Hepatocyte (in vitro differentiated cells): ENCODE measurements at places on chromosomes 13 and 19. TPM values are rescaled to one million over a fixed set of nuclear protein-coding genes. Genes with fewer than 3 reads are reported as not detected.

GRCh38 chr13:33285420-33286124 lies at the start of gene STARD13:
TSS of gene STARD13 (minus strand) at chr13:33285755. CDS start at chr13:33285638, 117 bp downstream.
- peaks cover 19% of the 10 kb centered on the region for H3K4me1 ChIP-seq
- H3K27ac ChIP-seq = peak within 1 kb of the TSS; percentile 93
- H3K4me3 ChIP-seq = peak within 1 kb of the TSS; percentile 39
- no peaks in the 10 kb centered on the region for H3K27me3 ChIP-seq
- DNase-seq = peak; percentile 96
- H3K36me3 ChIP-seq = no peaks in the 10 kb centered on the region

The KLK14 gene
- 0.13 TPM in 1 of 2 replicates, not detected in the other for total RNA-seq

The SLC7A9 gene
- total RNA-seq = 9.6 and 11.9 TPM in 2 replicates

- no peak overlapping the region for H3K27ac ChIP-seq
- H3K4me1 ChIP-seq = no peaks in the 10 kb centered on the region
- H3K4me3 ChIP-seq = no peak overlapping the region
- DNase-seq = no peak
Observed at GRCh38 chr13:104769545-104769944, 1703.3 kb upstream of the SLC10A2 start.

- DNase-seq = no peak
- H3K36me3 ChIP-seq = no peaks in the 10 kb centered on the region
- H3K4me3 ChIP-seq = no peak overlapping the region
- H3K27ac ChIP-seq = no peak overlapping the region
- no peaks in the 10 kb centered on the region for H3K27me3 ChIP-seq
Observed at GRCh38 chr13:43401361-43401760, 378.0 kb downstream of the DNAJC15 start.

The VSTM2B gene
- total RNA-seq = 0.47 and 1.2 TPM in 2 replicates

DNA sequence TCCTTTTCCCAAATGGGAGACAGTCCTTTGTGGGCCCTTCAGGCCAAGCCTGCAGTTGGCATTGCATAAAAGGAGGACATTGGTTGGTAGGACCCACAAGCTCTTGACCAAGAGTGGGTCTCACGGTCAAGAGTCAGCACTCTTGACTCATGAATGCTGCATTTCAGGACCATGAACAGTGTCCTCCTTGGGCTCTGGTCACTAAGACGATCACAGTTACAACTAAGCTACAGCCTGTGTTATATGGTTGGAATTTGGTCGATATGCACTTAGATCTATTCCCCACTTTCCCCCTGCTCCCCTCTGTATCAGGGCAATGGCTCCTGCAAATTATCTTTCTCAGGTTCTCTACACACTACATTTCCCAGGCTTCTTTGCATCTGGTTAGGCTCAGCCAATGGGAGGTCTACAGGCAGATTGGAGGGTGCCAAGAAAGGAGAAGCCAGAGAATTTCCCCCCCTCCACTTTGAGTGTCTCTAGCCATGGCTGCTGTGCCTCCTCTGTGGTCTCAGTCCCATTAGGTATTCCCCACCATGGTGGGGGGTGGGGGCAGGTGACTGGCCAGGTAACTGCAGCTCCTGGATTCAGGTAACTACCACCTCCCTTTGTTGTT lies 3.1 kb upstream of the OLFM2 start:
- no peak overlapping the region for H3K4me3 ChIP-seq
- no peak for DNase-seq

- H3K4me1 ChIP-seq = no peaks in the 10 kb centered on the region
- no peak overlapping the region for H3K4me3 ChIP-seq
- no peaks in the 10 kb centered on the region for H3K27me3 ChIP-seq
- no peak for DNase-seq
- no peaks in the 10 kb centered on the region for H3K36me3 ChIP-seq
Observed at GRCh38 chr13:32340914-32341313, 25.6 kb downstream of the BRCA2 start.

GRCh38 chr13:27406178-27406939 lies 18.1 kb upstream of the GTF3A start:
- H3K4me3 ChIP-seq = no peak overlapping the region
- DNase-seq = peak; percentile 48
- H3K36me3 ChIP-seq = no peaks in the 10 kb centered on the region
- peaks cover 33% of the 10 kb centered on the region for H3K4me1 ChIP-seq

DNA sequence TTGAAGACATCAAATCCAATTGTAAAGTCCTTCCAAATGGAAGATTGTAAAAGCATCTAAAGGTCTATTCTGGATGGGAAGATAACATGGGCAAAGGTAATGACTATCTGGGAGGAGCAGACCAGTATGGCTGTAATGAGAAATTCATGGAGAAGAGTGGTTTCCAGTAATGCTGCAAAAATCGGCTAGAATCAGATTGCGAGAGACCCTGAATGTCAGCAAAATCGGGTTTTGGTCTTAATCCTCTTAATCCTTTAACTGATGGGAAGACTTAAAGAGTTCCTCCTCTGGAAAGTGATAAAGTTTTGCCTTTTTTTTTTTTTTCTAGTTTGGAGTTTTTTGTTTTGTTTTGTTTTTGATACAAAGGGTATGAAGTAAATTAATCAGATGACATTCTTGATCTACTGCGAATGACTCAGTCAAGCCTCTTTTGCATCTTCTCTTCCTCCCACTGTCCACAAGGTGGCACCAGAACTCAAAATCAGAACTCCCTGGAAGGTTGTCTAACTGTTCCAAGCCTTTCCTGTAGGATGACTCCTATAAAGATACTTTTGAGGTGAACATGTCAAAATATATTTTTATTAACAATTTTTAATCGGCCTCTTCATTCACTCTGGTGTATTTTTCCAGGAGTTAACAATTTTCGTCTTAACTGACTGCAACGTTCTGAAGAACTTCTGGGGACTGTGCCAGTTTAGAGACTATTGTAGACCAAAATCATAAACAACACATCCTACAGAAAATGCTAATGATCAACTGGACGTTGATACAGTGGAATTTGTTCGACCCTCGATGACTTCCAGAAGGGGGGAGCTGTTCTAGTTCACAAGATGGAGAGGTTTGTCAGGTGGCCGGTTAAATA lies 213.3 kb upstream of the MIR17HG start:
- H3K36me3 ChIP-seq = no peaks in the 10 kb centered on the region
- no peak overlapping the region for H3K4me3 ChIP-seq
- no peaks in the 10 kb centered on the region for H3K27me3 ChIP-seq
- no peak overlapping the region for H3K27ac ChIP-seq
- peak; percentile 69 for DNase-seq
- peaks cover 3% of the 10 kb centered on the region for H3K4me1 ChIP-seq

- no peaks in the 10 kb centered on the region for H3K4me1 ChIP-seq
- no peaks in the 10 kb centered on the region for H3K27me3 ChIP-seq
- H3K4me3 ChIP-seq = no peak overlapping the region
- H3K36me3 ChIP-seq = no peaks in the 10 kb centered on the region
- DNase-seq = no peak
- H3K27ac ChIP-seq = no peak overlapping the region
Observed at GRCh38 chr13:108437496-108437895, 168.0 kb downstream of the TNFSF13B start.

GRCh38 chr19:13262450-13262849 lies 112.2 kb downstream of the IER2 start:
- H3K4me1 ChIP-seq = no peaks in the 10 kb centered on the region
- no peaks in the 10 kb centered on the region for H3K36me3 ChIP-seq
- H3K27me3 ChIP-seq = no peaks in the 10 kb centered on the region
- no peak overlapping the region for H3K4me3 ChIP-seq
- peak; percentile 72 for DNase-seq

The SIGLEC8 gene
- total RNA-seq = 0.13 and 1.2 TPM in 2 replicates

The FZR1 gene
- 18.1 and 32.1 TPM in 2 replicates for total RNA-seq

GRCh38 chr13:40420160-40420740 lies 246.2 kb downstream of the FOXO1 start:
- H3K27me3 ChIP-seq = no peaks in the 10 kb centered on the region
- DNase-seq = no peak
- no peaks in the 10 kb centered on the region for H3K36me3 ChIP-seq
- H3K27ac ChIP-seq = no peak overlapping the region
- no peaks in the 10 kb centered on the region for H3K4me1 ChIP-seq

The KIR3DL2 gene
- not detected in 2 replicates for total RNA-seq

DNA sequence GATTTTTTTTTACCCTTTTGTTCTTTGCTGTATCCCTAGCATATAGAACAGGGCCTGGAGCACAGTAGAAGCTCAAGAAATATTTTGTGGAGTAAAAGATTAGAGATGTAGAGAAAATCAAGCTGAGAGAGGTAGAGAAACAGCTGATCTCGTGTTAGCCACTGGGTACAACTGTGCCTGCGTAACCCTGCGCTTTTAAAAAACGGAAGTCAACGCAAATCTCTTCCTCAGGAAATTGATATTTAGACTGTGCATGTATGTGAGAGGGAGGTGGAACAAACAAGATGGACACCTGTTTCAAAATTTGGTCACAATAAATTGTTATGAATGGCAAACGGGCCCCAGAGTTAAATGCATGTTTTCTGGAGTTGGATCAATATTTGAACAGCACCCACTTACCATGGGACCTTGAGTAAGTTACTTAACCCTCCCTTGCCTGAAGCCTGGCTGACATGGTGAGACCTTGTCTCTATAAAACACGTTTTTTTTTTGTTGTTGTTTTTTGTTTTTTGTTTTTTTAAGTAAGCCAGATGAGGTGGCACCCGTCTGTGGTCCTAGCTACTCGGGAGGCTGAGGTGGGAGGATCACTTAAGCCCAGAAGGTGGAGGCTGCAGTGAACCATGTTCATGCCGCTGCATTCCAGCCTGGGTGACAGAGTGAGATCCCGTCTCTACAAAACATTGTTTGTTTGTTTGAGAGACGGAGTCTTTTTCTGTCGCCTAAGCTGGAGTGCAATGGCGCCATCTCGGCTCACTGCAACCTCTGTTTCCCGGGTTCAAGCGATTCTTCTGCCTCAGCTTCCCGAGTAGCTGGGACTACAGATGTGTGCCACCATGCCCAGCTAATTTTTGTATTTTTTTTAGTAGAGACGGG lies 3.3 kb upstream of the EPOR start:
- no peak overlapping the region for H3K27ac ChIP-seq
- DNase-seq = no peak
- H3K36me3 ChIP-seq = no peaks in the 10 kb centered on the region
- no peaks in the 10 kb centered on the region for H3K27me3 ChIP-seq

The RNF113B gene
- total RNA-seq = not detected in 2 replicates

DNA sequence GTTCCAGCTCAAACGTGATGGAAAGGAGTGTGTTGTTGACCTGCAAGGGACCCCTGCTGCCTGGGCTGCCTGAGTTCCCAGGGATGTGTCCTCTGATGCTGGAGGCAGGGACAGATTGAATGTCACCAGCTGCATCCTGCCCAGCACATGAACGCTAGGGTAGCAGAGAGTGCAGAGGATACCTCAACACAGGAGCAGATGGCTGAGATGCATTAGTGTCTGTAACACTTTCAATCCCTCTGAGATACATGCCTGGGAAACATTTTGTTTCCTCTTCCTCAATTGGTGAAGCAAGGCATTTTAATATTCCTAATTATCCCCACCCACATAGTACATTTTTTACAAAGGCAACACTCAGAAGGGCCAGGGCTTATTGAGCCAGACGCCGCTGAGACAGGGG lies 106.4 kb upstream of the UBL3 start:
- no peaks in the 10 kb centered on the region for H3K36me3 ChIP-seq
- no peaks in the 10 kb centered on the region for H3K27me3 ChIP-seq
- DNase-seq = no peak
- no peaks in the 10 kb centered on the region for H3K4me1 ChIP-seq
